Activated CD8-positive, alpha-beta memory T cell treated with anti-CD3 and anti-CD28 coated beads for 1 hour (primary cell): ENCODE measurements at places on chromosomes 7 and 10.

- DNase-seq = no peak
Observed at GRCh38 chr7:151210087-151210854, at the start of gene H2BK1. Gene H2BK1, minus strand, starts transcription at chr7:151210488. Its CDS starts 170 bp downstream, at chr7:151210318.

GRCh38 chr7:30911561-30911969 lies at the start of gene AQP1:
Gene AQP1, plus strand, starts transcription at chr7:30911853. Its CDS starts 57 bp downstream, at chr7:30911910.
- no peak for DNase-seq

- no peak for DNase-seq
Observed at GRCh38 chr7:127527561-127527960, 57.8 kb downstream of the GCC1 start.

DNA sequence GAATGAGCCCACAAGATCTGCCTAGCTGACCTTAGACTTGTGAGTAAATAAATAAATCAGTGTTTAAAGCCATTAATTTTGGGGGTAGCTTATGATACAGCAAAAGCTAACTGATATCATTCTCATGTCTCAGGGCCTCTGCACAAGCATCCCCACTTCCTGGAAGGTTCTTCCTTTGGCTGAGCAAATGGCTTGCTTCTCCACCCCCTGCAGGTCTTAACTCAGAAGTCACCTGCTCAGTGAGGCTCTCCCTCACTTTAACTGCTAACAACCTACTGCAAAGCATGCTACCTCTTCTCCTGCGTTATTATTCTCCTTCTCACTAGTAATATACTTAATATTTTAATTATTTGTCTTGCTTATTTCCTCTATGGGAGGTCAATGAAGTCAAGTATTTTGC lies 167.3 kb downstream of the TPK1 start:
- DNase-seq = no peak

- DNase-seq = no peak
Observed at GRCh38 chr10:68864611-68865010, 36.5 kb upstream of the DDX50 start.

DNA sequence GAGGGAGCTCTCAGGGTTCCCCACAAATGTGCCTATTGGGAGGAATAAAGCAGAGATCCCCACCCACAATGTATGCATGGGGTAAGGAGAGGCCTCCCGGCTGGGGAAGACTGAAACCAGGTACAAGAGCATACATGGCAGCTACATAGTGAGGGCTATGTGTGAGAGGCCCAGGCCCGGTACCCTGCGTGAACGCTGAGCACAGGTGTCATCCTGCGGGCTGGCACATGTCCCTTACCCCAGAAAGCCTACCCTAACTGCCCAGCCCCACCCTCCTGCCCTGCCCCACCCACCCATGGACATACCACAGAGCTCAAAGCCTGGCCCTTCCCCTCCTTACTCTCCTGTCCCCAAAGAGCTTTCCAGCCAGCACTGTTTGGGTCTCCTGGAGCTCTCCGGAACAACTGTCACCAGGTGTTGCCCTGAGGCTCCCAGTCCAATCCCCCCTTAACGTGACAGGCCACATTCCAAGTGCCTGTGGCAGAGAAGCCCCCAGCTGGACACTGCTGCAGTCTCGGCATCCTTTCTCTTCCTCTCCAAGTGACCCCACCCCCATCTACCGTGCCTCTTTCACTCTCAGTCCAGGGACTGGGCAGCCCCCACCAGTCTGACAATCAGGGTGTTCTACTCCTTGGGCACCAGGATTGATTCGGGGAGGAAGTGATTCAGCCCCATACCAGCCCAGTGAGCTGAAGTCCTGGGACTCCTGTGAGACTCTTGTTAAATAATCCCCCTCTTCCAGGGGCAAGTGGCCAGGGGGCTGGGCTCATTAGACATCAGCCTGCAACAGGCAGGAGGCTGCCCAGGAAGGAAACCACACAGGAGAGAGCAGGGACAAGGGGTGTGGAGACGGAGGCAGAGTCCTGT lies 19.6 kb downstream of the GRID1 start:
- no peak for DNase-seq

- no peak for DNase-seq
Observed at GRCh38 chr7:1665549-1666316, 4.3 kb upstream of the ELFN1 start.

DNA sequence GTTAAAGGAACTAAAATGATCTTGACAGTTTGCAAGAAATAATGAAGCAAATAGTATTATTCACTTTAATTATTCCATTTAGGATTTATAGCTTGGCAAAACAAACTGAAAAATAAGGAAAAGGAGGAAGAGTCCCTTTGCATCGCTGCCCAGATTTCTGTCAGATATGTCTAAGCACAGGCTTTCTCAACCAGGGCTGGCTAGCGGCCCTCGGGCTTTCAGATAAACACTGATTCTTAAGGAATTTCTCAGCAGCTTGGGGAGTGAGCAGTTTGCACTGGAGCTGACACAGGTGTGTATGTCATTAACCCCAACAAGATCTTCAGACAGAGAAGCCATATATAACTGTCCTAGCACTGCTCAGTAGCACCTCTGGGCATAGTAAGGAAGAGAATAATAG lies 47.9 kb upstream of the SEMA3D start:
- DNase-seq = no peak

- no peak for DNase-seq
Observed at GRCh38 chr7:134726581-134726980, 52.9 kb upstream of the CALD1 start.

DNA sequence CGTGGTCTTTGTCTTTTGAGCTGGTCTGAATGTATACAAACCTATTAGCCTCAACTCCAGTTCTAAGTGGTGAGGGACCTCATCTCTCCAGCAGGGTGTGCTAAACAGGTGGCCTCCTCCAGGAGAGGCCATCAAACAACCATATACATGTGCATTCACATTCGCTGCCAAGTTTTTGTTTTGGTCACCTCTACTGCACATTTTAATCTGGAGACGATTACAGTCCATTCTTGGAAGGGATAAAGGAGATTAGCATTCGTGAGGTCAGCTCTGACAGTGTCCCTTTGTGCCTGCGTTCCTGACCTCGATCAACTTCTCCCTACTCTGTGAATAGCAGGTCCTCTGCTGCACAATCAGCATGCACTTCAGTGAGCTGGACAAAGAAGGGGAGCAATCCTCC lies 60.8 kb downstream of the RHOBTB1 start:
- no peak for DNase-seq

- no peak for DNase-seq
Observed at GRCh38 chr7:23454881-23455526, 15.3 kb downstream of the IGF2BP3 start.

GRCh38 chr7:79091661-79092060 lies 361.8 kb downstream of the MAGI2 start:
- DNase-seq = no peak

- no peak for DNase-seq
Observed at GRCh38 chr10:99944860-99945259, 64.9 kb downstream of the DNMBP start.

GRCh38 chr7:120023494-120024167 lies 249.3 kb upstream of the KCND2 start:
- no peak for DNase-seq

- no peak for DNase-seq
Observed at GRCh38 chr10:89973326-89973725, 271.9 kb downstream of the KIF20B start.

- no peak for DNase-seq
Observed at GRCh38 chr10:27568196-27569175, 64.4 kb downstream of the RAB18 start.

DNA sequence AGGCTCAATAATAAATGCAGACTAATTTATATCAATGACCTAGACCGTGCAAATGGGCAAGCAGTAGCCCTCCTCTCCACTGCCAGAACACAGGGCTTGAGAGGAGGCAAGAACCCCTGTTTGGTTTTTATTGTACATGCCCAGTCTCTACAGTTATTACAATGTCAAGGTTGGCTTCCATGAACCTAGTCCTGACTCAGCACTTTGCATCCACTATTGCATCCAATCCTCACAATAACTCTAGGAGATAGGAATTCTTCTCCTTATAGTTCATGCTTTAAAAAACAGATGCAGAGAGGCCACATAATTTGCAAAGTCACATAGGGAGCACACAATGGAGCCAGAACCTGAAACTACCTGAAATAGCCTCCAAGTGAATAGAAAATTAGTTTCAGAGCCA lies 7.0 kb upstream of the COL13A1 start:
- DNase-seq = no peak

DNA sequence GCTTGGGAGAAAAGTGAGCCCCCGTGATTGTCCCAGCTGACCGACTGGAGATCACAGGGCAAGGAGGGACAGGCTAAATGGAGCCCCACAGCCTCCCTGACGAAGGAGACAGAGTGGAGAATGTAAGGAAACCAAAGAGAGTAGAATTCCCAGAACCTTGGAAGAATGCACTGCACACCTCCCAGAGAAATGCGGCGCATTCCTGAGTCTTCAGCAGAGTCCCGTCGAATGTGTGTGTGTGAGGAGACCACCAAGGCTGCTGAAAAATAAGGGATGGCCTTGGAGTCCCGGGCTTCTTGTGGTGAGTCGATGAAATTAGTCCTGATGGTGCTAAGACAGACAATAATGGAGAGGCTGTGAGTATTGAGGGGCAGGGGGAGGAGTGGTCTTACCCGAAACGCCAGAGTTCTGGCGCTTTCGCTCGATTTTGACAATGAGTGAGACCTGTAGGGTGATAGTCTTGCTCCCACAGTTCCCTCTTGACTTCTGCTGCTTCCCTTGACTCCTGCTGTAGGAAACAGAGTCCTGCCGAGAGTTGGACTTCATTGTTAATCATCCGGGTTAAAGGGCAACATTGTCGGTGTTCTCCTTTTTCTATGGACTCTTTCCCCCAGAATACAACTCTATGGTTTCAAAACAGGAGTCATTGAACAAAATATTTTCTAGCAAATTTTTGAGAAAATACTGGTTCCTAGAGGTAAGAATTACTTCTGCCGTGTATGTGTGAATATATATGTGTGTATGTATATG lies 103.2 kb downstream of the CNNM2 start:
- no peak for DNase-seq

DNA sequence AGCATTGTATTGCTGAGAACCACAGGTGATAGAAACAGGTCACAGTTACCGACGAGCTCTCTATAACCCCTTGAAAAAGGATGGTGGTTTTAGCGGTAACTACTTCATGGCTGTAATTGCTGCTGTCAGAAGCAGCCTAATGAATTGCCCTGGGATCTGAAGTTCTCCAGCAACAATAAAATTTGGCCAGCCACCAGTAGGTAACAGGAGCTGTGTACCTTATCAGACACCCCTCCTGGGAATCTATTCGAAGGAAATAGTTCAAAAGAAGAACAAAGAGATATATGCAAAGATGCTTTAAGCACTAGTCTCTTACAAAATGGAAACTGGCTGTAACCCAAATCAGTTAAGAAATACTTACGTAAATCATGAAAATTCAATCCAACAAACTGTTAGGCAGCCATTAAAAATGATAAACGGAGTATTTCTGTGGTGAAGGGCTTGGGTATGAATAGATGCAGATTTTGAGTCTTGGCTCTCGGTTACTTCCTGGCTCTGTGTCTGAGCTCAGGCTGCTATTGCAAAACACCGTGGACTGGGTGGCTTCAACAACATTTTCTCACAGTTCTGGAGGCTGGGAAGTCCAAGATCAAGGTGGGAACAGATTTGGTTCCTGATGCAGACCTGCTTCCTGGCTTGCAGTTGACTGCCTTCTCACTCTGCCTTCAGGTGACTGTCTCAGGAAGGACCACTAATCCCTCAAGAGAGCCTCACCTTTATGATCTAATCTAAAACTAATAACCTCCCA lies 1.6 kb downstream of the MSRB2 start:
- DNase-seq = no peak

DNA sequence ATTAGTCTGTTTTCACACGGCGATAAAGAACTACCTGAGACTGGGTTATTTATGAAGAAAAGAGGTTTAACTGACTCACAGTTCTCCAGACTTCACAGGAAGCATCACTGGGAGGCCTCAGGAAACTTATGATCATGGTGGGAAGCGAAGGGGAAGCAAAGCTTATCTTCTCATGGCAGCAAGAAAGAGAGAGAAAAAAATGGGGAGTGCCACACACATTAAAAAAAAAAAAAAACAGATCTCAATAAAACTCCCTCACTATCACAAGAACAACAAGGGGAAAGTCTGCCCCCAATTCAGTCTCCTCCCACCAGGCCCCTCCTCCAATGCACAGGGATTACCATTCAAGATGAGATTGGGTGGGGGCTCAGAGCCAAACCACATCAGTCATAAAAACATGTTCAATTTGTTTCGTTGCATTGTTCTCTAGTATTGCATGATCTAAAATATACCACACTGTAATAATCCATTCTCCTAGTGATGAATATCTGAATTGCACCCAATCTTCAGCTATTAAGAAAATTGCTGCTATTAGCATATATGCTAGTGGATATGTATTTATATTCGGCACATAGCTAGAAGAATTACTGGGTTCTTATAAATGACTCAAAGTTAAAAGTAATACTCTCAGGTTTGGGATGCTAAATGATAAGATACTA lies 328.9 kb upstream of the KCND2 start:
- no peak for DNase-seq

DNA sequence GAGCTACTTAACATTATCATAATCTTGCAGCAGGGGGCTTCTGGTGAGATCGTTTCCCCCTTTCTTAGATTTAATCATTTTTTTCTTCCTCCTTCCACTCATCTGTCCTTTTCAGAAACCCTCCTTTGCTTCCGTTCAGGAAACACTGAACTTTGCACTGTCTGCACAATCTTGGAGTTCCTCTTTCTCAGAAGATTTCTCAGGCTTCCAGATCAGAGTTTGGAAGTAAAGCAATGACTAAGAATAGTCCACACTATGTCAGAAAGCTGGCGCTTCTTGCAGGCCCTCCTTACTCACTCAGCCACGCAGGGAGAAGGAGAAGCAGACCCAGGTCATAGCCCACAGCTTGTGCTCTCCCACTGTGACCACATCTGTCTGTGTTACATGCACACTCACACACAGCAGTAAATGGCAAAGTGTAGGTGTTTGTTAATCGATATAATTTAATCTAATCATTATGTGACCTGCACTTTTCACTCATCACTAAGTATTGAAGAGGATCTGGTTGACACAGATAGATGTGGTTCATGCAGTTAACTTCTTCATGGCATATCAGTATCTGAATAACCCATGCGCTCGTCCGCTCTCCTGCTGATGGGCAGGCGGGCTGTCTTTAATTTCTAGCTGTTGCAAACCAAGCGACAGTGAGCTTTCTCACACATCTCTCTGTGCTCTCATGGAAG lies 30.2 kb downstream of the ALOX5 start:
- no peak for DNase-seq
